Type B pancreatic cell (in vitro differentiated cells): ENCODE measurements at places on chromosomes 7 and 10. TPM values are rescaled to one million over a fixed set of nuclear protein-coding genes. Genes with fewer than 3 reads are reported as not detected.

DNA sequence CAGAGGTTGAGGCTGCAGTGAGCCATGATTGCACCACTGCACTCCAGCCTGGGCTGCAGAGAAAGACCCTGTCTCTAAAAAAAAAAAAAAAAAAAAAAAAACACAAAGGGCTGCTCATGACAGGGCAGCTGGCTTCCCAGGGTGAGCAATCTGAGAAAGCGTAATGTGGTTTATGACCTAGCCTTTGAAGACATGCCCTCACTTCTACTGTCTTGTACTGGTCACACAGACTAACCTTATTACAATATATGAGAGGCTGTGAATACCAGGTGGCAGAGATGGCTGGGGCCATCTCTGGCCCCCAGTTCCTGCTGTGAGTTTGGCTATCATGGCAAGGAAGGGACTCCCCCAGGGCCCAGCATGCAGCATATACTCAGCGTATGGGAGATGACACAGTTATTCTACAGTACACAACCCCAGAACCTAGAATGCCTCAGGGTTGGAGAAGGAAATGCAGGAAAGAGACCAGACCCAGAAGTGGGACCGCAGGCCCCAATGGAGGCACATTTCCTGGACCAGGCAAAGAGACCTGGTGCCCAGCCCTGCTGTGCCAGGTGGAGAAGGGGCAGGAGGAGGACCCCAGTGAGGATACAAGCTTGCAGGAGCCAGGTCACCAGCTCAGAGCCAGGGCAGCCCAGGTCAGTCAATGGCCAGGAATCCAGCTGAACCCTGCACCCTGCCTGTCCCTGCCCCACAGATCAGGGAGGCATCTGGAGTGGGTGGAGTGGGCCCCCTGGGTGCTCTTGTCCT, 26.3 kb downstream of the NPTX2 start:
- H3K36me3 ChIP-seq: no peaks in the 10 kb centered on the region
- H3K4me3 ChIP-seq: no peak overlapping the region
- H3K27ac ChIP-seq: no peak overlapping the region
- H3K4me1 ChIP-seq: no peaks in the 10 kb centered on the region

DNA sequence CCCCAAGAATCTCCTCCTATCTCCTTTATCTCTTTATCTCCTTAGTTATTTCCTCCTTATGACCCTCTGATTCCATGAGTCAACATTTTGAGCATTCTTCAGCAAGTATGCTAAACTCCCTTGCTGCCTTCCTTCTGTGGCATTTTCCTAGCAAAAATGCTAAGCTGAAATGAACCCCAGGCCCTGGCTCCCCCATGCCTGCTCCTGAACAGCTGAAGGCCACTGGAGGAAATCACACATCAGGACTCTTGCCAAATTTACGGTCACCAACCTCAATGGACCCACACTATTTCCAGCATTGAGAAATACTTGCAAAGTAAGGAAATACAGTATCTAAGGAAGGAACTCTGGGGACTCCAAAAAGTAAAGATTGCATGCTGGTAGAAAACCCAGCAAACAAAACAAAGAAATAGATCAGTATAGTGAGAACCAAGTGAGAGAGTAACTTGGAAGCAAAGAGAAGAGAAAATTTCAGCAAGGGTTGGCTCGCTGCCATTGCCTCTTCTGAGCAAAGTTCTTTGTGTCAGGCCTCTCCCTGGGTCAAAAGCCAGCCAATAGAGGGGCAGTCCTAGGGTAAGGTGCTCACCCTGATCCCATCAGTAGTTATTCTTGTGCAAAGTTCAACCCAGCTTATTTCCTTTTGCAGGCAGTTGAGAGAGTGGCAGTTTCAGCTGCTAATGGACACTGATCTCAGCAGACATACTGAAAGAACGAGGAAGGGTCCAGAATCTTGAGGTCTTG, 5.1 kb upstream of the PLEKHS1 start:
- H3K36me3 ChIP-seq: no peaks in the 10 kb centered on the region
- H3K27me3 ChIP-seq: peaks cover 22% of the 10 kb centered on the region

DNA sequence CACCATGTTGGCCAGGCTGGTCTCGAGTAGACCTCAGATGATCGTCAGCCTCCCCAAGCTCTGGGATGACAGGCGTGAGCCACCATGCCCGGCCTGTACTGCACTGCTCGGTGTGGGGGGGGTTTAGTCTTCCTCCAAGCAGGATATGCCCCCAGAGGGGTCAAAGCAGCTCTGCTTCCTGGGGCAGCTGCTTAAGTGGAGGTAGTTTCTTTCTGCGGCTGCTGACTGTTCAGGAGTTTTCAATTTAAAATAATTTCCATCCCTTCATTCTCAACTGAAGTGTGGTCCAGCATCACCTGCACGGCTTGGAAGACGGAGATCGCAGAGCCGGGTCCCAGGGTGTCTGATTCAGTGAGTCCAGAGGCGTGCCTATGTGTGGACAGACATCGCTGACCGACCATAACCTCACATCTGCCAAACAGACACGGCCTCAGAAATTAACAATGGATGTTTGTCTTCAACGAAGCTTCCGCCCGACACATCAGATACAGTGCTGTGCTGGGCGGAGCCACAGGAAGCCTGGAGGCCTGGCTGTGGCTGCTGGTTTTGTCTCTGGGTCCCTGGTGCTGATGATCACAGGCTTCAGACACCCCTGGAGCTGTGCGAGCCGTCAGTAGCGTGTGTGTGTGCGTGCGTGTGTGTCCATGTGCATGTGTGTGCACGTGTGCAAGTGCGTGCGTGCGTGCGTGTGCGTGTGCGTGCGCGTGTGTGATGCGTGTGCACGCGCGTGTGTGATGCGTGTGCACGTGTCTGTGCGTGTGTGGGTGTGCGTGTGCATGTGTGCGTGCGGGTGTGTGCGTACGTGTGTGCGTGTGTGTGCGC, 226.5 kb upstream of the PITRM1 start:
- peaks cover 11% of the 10 kb centered on the region for H3K27me3 ChIP-seq
- no peak overlapping the region for H3K27ac ChIP-seq
- H3K4me3 ChIP-seq: peak overlapping the region; percentile 10
- peaks cover 53% of the 10 kb centered on the region for H3K4me1 ChIP-seq
- peak; percentile 53 for DNase-seq

GRCh38 chr10:57420881-57421280, 846.8 kb downstream of the IPMK start:
- H3K27me3 ChIP-seq: no peaks in the 10 kb centered on the region
- no peak for DNase-seq
- no peaks in the 10 kb centered on the region for H3K4me1 ChIP-seq
- H3K36me3 ChIP-seq: no peaks in the 10 kb centered on the region

DNA sequence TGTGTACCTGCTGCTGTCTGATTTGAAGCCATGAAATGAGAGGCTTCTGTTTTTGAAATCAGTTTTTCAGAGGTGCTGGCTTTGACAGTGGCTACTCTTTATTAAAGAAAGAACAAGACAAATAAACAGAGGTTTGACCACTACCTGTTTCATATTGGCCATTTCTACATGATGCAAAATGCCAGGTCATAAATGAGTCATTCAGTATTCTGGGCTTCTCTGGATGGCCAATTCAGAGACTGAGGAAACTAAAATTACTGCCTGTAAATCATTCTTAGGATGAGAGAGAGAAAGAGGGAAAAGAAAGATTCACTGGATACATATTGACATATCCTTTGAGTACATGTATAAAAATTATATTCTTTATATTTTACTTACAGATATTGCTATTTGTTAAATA, 303.3 kb upstream of the ETV1 start:
- peaks cover 4% of the 10 kb centered on the region for H3K27me3 ChIP-seq
- H3K36me3 ChIP-seq: no peaks in the 10 kb centered on the region
- no peak overlapping the region for H3K27ac ChIP-seq
- H3K4me3 ChIP-seq: no peak overlapping the region
- no peaks in the 10 kb centered on the region for H3K4me1 ChIP-seq

DNA sequence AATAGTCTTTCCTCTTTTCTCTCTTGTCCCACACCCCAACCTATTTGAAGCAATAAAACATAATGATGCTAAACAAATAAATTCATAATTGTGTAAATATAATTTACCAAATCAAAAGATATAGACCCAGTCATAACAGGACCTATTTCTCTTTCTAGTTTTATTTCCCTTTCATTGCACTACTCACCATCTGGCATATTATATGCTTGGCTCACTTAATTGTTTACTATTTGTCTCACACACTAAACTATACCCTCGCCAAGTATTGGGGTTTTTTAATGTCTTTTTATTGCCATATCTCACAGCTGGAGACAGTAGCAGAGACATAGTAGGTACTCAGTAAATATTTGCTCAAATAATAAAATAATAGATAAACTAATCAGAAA, 597.5 kb upstream of the PCDH15 start:
- no peaks in the 10 kb centered on the region for H3K36me3 ChIP-seq
- no peak overlapping the region for H3K27ac ChIP-seq
- H3K27me3 ChIP-seq: no peaks in the 10 kb centered on the region
- H3K4me3 ChIP-seq: no peak overlapping the region
- no peak for DNase-seq

GRCh38 chr7:105218939-105219770, 169.6 kb downstream of the SRPK2 start:
- no peaks in the 10 kb centered on the region for H3K27me3 ChIP-seq
- H3K27ac ChIP-seq: peak overlapping the region; percentile 54
- DNase-seq: no peak
- peaks cover 19% of the 10 kb centered on the region for H3K4me1 ChIP-seq

DNA sequence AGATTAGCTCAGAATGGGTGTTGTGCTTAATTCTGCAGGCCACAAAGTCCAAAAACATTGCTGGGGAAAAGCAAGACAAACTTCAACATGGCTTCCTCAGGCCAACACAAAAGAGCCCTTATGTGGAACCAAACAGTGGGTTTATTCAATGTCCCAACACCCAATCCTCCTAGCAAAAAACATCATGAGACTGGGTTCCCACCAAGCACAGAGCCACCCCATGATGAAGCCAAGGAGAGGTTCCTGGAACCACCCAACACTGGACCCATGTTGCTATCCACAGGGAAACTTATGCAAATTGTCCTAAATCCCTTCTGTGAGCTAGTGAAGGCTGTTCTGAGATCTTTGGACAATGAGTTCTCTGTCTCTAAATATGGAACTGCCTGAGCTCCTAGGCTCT, 24.0 kb downstream of the SLC25A13 start:
- H3K36me3 ChIP-seq: peaks cover 21% of the 10 kb centered on the region
- no peaks in the 10 kb centered on the region for H3K27me3 ChIP-seq
- H3K27ac ChIP-seq: no peak overlapping the region
- no peak for DNase-seq
- peaks cover 13% of the 10 kb centered on the region for H3K4me1 ChIP-seq

GRCh38 chr10:10796061-10796773, 221.5 kb upstream of the CELF2 start:
- no peak overlapping the region for H3K4me3 ChIP-seq
- peaks cover 29% of the 10 kb centered on the region for H3K4me1 ChIP-seq
- no peak overlapping the region for H3K27ac ChIP-seq
- no peak for DNase-seq
- peaks cover 31% of the 10 kb centered on the region for H3K27me3 ChIP-seq
- no peaks in the 10 kb centered on the region for H3K36me3 ChIP-seq

GRCh38 chr7:158112571-158113320, 474.9 kb downstream of the PTPRN2 start:
- no peak overlapping the region for H3K27ac ChIP-seq
- peaks cover 4% of the 10 kb centered on the region for H3K36me3 ChIP-seq
- no peaks in the 10 kb centered on the region for H3K27me3 ChIP-seq
- H3K4me1 ChIP-seq: no peaks in the 10 kb centered on the region
- peak; percentile 60 for DNase-seq
- H3K4me3 ChIP-seq: no peak overlapping the region

DNA sequence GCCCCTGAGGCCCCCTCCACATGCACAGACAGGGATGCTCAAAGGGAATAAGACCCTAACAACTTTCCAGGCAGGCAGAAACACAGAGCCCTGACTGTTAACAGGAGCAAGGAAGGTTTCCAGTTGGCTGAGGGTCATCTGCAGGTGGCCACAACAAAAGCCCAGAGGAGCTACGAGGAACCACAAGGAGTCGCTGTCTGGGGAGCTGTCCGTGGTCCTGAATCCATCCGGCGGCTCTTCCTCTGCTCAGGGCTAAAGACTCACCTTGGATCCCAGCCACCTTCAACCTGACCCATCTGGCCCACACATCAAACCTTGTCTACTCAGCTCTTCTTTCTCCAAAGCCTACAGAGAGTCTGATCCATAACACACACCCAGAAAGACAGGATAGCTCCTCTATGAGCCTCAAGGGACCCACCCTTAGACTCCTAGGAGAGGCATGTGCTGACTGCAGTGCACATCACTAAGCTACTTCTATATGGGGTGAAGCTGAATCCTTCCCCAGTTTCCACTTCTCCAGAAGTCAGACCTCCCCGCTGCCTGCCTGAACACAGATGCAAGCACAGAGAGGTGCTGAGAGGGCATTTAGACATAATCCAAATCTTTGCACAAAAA, 104.0 kb downstream of the SLIT1 start:
- DNase-seq: no peak
- H3K4me1 ChIP-seq: no peaks in the 10 kb centered on the region
- peaks cover 29% of the 10 kb centered on the region for H3K27me3 ChIP-seq
- H3K36me3 ChIP-seq: no peaks in the 10 kb centered on the region
- H3K27ac ChIP-seq: no peak overlapping the region

- H3K27ac ChIP-seq: no peak overlapping the region
- H3K4me1 ChIP-seq: no peaks in the 10 kb centered on the region
- no peak overlapping the region for H3K4me3 ChIP-seq
- no peak for DNase-seq
These were observed 20.1 kb downstream of the SFR1 start for GRCh38 chr10:104142081-104142480.

DNA sequence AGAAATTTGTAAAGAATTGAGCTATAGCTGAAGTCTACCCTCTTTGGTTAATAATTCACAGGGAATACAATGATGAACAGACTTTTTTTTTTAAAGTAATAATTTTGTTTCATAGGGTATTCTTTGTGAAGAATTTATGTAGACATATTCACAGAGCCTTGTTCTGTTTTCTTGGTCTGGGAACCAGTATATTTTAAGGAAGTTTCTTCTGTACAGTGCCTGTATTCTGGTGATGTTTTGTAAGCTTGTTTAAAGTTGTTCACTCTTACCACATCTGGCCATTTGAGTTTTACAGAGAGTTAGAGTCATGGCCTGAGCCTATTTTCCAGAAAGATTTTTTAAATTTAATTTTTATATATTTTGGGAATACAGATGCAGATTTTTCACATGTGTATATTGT, 70.3 kb downstream of the CCSER2 start:
- DNase-seq: no peak
- H3K27ac ChIP-seq: no peak overlapping the region
- H3K27me3 ChIP-seq: no peaks in the 10 kb centered on the region
- no peak overlapping the region for H3K4me3 ChIP-seq
- H3K36me3 ChIP-seq: peaks cover 27% of the 10 kb centered on the region
- H3K4me1 ChIP-seq: peaks cover 13% of the 10 kb centered on the region

DNA sequence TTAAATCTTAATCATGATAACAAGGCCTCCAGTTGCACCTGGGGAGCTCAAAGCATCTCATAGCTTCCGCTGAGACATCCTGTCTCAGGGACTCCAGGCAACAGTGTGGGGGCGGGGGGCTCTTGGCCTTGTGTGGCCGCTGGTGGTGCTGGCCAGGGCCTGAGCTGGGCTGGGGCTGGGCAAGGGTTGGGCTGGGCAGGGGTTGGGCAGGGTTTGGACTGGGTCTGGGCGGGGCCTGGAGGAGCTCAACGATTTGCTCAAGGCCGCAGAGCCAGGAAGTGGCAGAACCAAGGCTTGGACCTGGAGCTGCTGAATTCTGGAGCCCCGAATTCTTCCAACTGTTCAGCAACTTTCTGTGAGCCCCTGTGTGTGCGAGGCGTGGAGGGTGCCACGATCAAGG, 37.9 kb upstream of the PSMG3 start:
- H3K4me1 ChIP-seq: peaks cover 13% of the 10 kb centered on the region
- H3K27me3 ChIP-seq: peaks cover 17% of the 10 kb centered on the region
- H3K27ac ChIP-seq: no peak overlapping the region
- DNase-seq: no peak

ZNF853 gene
- 5.0 and 9.2 TPM in 2 replicates for total RNA-seq

SORCS1 gene
- 5.4 and 6.4 TPM in 2 replicates for total RNA-seq

FAM25C gene
- total RNA-seq: not detected in 2 replicates

PLEKHS1 gene
- total RNA-seq: 0.12 and 0.45 TPM in 2 replicates

PAPOLB gene
- 0.07 and 0.56 TPM in 2 replicates for total RNA-seq
